ENCODE measurements at places on chromosomes 2 and 18.

DNA sequence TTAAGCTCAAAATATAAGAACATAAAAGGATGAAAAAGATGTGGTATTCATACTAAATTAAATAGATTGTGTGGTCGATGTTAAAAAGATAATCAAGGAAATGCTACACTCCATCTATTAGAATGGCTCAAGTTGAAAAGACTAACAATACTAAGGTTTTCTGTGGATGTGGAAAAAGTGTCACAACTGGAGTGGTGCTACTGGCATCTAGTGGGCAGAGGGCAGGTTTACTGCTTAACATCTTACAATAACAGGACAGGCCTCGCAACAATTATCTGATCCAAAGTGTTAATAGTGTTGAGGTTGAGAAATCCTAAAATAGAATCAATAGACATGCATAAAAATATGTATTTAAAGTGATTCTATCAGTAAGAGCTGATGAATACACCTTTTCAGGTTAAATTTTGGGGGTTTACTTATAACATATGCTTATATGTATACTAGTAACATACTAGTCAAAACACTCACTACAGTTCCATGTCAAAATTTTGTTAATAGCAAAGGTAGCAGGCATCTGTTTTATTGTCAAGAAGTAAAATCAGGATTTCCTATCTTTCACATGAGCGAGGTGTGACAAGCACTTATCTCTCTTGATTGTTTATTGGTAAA lies 91.5 kb upstream of the TMEFF2 start:
- DNase-seq, result peak; percentile 63

DNA sequence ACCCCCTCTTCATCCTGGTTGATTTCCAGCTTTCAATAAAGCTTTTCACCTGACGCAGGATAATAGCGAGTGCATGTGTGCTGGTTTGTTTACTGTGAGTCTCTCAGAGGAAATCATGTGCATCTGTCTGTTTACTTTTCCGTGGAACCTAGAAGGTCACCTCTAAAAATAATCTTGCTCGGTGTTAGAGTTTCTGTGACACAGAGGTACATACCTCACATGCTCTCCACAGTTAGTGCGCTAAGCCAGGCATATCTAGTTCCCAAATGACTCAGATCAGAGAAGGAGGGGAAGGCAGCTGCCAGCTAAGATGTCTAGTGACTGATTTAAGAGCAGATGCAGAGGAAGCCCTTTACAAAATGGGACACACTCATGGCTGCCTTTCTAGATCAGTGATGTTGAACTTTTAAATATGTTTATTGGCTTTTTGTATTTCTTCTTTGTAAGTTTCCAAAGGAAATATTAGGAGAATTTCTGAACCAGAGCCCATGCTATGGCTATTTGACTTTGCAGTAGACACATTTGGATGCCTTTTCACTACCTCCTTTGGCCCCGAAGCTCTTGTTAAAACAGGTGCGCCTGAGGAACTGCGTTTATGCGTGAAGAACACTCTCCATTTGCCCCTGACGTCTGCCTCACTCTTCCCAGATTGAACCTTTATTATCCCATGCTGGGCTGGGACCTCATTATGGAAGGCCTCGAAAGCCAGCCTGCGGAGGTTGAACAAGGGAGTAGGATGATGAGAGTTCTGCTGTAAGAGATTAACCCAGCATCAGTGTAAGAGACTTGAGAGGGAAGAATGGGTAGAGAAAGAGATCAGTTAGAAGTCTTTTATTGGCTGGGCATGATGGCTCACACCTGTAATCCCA lies 145.6 kb downstream of the FAM161A start:
- peak; percentile 28 for DNase-seq

- no peak for DNase-seq
Observed at GRCh38 chr2:100889286-100889685, 69.3 kb downstream of the NPAS2 start.

DNA sequence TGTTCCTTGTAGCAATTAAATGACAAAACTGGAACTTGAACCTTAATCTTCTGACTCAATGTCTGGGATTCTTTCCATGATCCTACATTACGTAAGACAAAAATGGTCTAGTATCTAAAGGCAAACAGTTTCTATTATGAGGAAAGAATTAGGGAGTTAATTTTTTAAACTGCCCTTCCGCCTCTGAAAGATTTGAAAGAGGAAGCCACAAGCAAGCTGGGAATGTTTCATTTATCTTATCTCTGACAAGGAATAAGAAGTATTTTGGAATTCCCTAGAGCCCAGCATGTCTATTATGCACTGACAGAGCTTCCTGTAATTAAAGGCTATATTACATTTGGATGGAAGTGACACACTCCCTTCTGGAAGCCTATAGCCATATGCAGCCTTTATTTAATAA lies 558.8 kb upstream of the CDH2 start:
- DNase-seq, result peak; percentile 97

GRCh38 chr2:9163306-9164111 lies 43.1 kb upstream of the ASAP2 start:
- peak; percentile 85 for DNase-seq

- DNase-seq, result peak; percentile 71
Observed at GRCh38 chr18:7272311-7273049, 41.6 kb downstream of the LRRC30 start.

GRCh38 chr2:111710613-111711012 lies 173.4 kb downstream of the ANAPC1 start:
- no peak for DNase-seq

DNA sequence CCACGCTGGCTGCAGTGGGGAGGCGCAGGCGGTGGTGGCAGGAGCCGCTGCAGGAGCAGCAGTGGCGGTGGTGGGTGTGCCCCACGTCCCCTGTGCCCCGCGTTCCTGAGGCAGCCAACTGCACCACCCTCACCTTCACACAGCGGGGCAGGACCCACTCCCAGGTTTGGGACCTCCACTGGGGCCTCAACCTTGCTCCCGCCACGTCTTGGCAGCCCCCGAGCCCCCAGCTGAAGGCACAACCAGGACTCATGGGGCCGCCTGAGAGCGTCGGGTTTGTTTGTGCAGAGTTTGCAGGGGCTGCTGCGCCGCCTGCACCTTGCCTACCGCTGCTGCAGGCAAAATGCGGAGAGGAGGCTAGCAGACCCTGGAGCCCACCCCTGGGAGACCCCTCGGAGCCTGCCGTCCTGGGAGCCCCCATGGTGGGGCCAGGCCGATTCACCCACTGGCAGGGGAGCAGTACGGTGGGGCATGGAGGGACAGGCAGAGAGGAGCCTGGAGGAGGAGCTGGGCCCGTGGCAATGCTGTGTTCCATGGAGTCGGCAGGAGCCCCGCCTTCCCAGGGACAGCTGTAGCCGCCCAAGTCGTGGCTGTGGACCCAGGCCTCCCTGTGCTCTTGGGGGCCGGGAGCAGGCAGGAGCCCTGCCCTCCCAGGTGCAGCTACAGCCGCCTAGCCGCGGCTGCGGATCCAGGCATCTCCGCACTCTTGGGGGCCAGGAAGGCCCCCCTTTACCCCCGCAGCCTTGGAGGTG lies 14.7 kb upstream of the EML6 start:
- DNase-seq, result no peak

GRCh38 chr2:138500592-138501424 lies 762 bp upstream of the SPOPL start:
- DNase-seq, result no peak

DNA sequence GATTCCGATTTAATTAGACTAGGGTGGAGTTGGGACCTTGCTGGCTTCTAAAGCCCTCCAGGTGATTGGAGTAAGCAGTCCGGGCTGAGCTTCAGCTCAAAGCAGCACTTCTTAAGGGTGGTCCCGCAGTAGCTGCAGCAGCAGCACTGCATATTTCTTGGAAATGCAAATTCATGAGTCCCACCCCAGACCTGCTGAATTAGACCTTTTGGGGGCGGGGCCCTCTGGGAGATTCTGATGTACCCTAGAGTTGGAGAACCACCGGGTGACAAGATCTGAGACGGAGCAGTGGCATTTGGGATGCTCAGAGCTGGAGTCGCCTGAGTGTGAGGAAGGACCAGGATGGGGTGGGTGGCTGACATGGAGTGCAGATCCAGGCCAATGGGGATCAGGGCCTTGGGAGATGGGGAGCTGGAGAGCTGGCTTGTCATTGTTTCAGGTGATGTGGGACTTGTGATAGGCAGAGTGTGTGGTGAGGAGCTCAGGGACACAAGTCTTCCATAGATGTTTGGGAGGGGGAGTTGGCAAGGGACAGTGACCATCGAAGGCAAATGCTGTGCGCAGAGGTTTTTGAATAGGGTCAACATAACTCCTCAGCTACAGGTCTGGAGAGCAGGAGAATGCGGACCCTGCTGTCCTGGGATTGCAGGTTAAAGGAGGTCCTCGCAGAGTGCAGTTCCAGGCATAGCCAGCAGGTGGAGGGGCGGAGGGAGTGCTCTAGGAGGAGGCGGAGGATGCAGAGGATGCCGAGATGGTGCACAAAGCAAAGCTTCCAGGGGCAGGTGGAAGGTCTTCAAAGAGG lies 130.9 kb upstream of the RAB12 start:
- DNase-seq, result peak; percentile 45

GRCh38 chr2:157735532-157735931 lies 106.9 kb upstream of the ACVR1C start:
- DNase-seq, result no peak

DNA sequence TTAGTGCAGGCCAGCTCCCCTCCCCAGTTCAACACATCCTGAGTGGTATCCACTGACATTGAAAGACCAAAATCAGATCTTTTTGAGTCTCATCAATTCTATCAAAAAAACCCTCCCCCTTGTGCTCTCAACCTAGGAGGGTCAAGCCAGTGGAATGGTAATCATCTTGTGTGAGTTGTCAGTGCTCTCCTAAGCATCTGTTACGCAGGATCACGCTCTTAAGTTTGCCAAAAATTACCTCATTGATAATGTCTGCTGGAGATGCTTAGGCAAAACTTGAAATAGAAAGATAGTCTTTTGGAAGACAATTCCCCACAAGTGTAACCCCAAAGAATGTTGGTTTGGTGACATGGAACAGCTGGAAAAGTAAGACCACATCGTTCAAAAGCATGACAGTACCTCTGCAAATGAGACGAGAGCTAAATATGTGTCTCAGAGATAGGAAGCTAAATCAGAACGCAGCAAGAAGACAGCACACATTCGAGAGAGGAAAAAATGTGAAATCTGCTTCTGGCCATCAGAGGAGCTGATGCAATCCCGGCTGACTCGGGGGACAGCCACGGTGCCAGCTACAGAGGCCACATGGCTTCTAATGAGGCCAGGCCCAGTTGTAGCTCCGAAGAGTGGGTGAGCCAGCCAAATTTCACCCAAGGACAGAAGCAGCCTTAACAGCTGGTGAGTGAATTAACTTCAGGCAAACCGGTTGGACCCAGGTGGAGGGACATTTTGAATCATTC lies 753.9 kb downstream of the RNF144A start:
- peak; percentile 56 for DNase-seq

DNA sequence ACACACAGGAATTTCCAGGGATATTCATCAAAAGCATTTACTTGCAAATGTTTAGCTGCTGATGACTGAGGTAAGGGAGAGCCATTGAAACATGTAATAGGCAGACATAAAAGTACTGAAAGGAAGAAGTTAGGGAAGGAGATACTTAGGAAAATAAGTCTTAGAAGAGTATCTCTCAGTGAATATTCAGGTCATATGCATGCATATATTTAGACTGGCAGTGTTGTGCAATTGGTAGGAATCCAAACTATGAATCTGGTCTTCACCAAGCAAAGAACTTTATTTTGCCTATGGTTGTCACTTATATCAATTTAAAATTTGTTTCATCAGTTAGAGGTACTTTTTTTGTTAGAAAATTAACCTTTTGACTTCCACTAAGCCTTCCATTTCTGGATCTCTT lies 1490.7 kb downstream of the SUCLG1 start:
- DNase-seq, result peak; percentile 12

DNA sequence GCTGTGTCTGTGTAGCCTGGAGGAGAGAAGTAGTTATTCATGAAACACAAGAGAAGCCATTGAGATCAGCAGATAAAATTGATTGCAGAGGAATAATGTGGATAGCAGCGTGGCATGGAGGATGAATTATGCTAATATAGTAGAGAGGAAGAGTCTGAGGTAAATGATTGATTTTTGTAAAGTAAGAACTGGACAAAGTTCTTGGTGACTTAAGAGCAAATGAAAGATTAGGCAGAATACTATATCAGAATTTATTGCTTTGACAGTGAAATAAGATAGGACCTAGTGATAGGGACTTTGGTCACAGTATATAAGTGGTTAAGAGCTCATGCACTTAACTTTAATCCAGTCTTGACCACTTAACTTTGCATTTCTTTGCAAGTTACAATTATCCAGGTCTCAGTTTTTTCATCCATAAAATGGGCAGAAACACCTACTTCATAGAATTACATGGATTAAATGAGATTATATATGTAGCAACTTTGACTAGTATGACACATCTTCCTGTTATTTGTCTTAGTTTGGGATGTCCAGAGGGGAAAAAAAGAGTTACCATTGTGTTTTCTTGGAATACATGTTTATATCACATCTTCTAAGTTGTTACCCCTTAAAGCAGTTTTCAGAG lies 29.1 kb downstream of the ACVR2A start:
- no peak for DNase-seq

DNA sequence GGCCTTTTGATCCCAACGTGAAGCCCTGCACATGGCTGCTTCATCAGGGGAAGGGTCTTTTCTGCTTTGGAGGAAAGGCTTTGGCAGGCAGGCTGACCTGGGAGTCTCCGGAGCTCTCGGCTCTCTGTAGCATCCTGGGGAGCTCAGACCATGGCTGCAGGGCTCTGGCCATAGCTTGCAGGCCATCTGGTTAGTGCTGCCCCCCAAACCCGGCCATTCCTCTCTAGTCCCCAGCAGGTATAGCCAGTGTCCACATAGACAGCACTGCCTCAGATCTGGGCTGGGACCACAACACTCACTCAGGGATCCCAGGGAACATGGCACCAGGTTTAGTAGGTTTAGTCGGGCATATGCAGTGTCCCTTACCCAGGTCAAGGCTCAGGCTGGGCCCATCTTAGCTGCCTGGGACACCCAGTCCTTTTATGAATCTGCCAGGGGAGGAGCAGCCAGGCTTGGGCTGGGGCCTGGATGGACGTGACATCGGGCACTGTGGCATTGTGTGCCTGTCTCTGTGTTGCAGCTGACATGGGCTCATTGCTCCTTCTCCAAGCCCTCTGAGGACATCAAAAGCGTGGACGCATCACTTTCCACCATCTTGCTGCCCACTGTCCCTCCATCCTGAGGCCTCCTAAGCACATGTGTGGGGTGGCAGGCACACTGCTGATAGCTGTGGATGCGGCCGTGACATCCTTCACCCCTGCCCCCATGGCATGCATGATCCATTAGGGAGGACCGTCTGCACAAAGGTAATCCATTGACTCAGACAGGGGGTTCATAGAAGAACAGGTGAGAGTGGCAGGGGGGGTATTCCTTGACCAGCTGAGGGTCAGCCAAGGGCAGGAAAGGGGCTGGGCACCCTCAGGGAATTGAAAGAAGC lies 19.2 kb upstream of the GPR35 start:
- no peak for DNase-seq

GRCh38 chr2:16774091-16774490 lies 108.5 kb upstream of the CYRIA start:
- DNase-seq, result peak; percentile 45

- no peak for DNase-seq
Observed at GRCh38 chr2:134011936-134012586, 241.8 kb upstream of the MGAT5 start.

All from fibroblast of upper back skin (primary cell).